ENCODE measurements at places on chromosomes 5 and 9.

DNA sequence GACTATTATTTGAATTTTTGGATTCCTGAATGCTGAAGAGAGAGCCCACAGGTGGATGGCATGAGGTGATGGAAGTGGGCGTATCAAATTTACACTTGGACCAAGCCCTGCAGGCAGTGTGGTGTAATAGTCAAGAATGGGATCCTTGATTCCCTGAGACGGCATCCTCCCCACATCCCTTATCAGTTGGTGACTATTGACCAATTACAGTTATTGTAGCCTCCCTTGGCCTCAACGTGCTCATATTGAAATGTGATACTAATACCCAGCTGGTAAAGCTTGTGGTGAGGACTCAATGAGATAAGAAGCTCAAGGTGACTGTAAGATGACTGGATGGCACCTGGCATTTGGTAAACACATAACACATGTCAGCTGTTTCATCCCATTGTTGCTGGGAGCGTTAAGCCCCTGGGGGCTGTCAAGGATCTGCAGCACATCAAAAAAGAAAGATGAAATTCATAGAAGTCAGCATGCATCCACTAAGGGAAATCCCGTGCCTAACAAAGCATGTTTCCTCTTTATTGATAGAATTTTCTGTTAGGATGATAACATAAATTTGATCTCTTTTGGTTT lies 65.6 kb upstream of the IRX2 start:
- DNase-seq = no peak

DNA sequence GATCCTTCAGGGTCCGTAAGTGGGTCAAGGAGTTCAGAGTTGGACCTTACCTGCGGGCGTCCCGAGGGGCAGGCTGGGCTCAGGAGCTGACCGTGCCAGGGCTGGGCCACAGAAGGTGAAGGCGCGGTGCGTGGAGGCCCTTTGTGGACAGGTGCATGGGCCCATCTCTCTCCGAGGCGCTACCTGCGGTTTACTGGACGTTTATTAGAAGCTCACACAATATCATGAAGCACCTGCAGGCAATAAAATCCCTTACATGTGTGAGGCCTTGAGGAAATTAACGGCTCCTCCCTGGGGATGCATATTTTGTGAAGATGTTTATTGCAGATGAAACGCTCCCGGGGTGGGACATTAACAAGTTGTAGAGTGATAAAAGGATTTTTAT lies 79.8 kb upstream of the LMX1B start:
- no peak for DNase-seq

- DNase-seq = no peak
These were observed 14.3 kb upstream of the PSMB7 start for GRCh38 chr9:124429530-124429867.

DNA sequence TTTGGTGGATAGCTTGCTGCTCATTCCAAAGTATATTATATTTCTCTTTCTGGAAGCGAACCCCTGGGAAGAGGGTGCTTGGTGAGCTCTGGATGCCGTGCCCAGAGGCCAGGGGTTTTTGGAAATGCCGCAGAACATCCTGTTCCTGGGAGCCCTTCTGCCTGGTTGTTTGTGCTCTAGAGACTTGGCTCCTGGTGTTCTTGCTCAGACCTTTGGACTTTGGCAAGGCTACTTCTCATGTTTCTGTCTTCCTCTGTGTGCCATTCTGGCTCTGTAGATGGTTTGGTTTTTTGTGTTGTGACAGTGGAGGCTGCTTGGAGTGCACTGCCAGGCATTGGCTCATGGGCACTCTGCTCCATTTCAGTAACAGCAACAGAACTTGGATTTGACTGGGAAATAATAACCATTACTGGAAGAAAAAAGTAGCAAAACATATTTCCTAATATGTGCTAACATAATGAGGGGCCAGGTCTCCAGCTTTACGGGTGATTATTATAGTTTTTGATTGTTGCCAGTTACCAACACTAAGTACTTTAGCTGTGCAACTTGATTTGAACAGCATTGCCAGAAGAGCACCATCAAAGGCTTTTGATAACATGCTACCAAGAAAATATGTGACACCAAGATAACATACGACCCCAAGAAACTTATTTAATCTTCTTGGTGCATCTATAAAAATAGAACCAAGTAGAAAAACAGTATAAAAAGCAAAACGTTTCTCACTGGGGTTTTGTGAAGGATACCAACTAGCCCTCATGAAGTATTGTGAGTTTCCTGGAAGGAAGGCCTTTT lies 94.2 kb downstream of the PCSK1 start:
- no peak for DNase-seq

DNA sequence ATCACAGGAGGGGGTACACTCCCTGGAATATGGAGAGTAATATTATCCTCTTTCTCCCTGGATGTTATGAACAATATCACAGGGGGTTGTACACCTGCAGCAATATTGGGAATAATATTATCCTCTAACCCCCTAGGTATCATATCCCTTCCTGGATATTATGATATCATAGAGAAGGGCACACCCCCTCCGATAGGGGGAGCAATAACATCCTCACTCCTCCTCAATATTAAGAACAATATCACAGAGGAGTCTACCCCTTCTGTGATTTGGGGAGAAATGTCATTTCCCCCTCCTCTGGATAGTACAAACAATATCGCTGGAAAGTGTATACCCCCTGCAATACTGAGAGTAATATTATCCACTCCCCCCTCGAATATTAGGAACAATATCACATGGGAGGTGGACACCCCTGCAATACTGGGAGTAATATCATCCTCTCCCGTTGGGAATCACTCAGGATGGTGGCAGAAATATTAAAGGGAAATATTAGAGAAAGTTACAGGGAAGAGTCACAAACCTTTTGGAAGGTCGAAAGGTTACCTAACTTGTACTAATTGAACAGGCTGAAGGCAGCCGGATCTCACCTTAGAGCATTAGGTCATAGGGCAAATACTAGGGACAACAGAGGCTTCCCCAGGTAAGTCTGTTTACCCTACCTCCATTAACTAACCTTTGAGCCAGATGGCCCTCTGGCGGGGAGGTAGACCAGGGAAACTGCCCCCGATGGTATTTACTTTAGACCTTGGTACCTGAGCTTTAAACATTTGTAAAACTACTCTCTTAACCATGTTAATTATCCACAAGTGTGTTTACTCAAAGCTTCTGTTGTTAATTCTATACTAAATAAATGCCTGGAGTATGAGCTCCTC lies 57.5 kb upstream of the FREM1 start:
- DNase-seq = no peak

GRCh38 chr5:13956471-13956870 lies 12.0 kb upstream of the DNAH5 start:
- no peak for DNase-seq

DNA sequence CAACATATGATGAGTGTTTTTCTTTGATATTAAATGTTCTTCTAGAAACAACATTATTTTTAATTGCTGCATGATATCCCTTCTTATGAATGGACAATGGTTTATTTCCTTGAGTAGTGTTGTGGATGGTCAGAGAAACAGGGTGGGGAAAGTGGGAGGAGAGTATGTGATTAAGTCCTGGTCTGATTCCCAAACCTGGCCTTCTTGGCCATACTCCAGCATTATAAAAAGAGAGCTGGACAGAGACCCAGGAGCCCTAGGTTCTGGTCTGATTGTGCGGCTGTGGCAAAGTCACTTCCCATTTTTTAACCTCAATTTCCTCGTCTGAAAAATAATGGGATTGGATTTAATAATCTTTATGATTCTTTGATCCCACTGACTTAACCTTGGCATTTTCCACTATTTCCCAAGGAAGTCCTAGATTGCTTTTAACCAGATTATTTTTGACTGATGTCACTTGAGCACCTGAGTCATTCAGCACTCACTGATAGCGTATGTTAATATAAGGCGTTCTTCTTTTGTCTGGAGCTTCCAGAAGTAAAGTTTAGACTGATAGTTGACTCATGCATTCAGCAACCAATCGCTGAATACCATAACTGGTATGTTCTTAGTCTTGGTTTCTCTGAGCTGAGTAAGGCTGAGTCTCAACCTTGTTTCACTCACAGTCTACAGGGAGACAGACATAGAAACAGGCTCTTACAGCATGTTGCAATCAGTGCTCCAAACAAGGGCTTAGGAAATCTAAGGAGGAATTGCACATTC lies 26.2 kb downstream of the OSMR start:
- DNase-seq = peak; percentile 70

DNA sequence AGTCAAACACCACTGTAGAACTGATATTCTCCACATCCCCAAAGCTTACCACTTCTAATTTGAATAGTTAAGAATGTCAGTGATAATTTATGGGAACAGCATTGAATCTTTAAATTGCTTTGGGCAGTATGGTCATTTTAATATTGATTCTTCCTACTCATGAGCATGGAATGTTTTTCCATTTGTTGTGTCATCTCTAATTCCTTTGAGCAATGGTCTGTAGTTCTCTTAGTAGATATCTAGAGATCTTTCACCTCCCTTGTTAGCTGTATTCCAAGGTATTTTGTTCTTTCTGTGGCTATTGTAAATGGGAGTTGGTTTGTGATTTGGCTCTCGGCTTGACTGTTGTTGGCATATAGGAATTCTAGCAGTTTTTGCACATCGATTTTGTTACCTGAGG lies 1341.8 kb upstream of the CDH9 start:
- DNase-seq = no peak

- DNase-seq = no peak
These were observed 126.5 kb upstream of the CDH18 start for GRCh38 chr5:20114526-20114925.

DNA sequence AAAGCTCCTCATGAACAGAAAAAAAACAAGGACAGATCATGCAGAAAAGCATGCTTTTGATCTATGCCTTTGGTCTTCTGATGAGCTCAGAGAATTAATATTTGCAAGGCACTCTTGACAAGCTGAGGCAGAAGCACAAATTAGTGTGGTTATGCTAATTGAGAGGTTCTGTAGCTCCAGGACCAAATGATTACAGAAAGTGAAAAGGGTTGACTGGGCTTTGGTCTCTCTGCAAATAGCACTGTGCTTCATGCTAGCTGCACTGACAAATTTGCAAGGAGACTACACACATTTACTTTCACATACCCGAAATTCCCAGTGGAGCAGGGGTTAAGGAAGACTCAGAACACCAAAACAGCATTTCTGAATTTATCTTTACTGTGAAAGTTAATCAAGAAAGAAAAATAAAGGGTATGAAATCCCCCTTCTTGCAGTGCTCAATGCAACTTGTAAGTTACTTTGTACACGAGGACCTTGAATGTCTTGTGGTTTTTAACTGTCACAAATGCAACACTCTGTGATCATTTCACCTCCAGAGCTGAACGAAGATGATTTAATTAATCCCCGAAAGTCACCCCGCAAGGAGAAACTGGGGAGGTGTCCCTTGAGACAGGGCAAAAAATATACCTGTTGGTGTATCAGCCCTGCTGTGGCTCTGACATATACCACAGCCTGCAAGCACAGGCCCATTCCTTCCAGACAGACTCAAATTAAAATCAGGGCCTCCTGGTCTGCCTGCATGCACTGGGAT lies 11.9 kb downstream of the RAPGEF1 start:
- DNase-seq = no peak

- DNase-seq = no peak
These were observed 148.2 kb upstream of the CHD1 start for GRCh38 chr5:99076723-99077640.

DNA sequence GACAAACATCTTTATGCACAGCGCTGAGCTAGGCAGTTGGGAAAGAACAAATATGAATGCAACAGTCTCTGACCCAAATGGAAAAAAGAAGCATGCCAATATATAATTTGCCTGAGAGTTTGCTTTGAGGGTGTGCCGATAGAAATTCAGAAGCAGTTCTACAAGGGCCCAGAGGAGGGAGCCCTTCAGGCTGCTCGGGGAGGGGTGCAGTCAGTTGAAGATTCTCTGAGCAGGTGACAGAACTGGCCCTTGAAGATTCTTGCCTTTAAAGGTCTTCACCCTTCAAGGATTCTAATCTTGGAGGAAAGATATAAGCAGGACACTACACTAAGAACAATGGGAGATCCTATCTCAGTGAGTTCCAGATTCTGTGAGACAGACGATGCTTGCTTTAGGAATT lies 3.7 kb upstream of the PAPPA start:
- no peak for DNase-seq

GRCh38 chr5:91474201-91474600 lies 91.1 kb upstream of the ARRDC3 start:
- no peak for DNase-seq

GRCh38 chr9:127139071-127139731 lies 16.8 kb upstream of the ANGPTL2 start:
- no peak for DNase-seq

DNA sequence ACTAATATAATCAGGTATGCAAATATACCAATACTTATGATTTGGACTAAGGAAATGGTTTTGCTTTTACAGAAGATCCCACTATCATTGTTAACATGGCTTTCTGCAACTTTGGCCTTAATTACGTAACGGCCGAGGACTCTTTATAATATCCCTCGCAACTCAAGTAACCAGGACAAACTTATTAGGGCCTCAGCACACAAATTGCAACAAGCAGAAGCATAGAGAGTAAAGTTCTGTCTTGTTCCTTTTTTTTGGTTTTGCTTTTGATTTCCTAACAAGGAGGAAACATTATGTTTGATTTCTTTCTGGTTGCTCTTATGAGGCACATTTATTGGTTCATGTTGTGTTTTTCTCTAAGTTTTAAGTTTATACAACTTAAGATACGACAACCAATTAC lies 60.4 kb downstream of the RORB start:
- no peak for DNase-seq

DNA sequence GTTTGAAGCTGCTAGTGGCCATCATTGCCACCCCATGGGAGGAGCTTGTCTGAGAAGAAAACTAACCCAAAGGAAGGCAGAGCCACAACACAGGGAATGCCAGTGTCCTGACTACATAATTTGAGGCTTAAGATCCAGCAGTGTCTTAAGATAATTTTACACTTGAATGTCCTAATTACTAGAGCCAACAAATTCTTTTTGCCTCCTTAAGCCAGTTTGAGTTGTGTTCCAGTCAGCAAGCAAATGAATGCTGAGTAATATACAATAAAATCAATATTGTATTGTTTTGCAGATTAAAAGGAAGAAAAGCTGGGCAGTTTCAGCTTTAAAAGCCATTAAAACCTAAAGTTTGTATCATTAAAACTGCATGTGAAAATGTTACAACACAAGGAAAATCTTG lies 13.9 kb downstream of the HTR4 start:
- DNase-seq = no peak

DNA sequence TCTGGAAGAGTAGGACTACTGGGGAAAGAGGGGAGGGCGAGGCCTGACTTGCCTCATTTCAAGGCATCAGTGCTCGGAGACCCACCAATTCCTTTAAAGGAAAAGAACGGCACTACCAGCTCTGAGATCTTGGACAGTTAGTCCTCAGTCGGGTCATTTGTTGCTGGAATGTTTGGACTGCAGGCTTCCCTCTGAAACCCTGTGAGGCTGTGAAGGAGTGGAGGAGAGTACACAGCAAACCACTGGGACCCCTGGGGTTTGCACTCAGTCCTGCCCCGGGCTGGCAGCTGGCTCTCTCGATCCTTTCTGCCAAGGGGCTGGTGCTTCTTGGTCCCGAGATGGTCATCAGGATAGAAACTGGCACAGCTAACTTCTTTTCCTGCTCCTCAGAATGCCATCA lies 194.5 kb downstream of the TRIO start:
- DNase-seq = no peak

All from T1000 (cell line).